ENCODE measurements at places on chromosomes 2 and 18.

DNA sequence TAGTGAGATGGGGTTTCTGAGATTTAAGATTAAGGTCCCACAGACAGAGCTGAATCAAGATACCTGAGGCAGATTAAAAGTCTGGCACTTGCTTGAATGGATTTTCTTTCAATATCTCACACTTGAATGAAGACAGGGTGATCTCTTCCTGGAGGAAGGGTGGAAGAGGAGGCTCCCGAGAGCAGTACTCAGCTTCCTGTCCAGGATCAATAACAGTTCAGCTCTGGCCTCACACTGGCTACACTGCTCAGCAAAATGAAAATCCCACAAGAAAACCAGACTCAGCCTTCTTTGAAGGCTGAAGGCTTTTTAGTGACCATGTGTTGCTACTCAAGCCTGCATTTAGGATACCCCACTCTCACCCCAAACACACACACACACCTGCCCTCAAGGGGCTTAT lies 11.1 kb downstream of the ARHGEF33 start:
- DNase-seq: no peak

DNA sequence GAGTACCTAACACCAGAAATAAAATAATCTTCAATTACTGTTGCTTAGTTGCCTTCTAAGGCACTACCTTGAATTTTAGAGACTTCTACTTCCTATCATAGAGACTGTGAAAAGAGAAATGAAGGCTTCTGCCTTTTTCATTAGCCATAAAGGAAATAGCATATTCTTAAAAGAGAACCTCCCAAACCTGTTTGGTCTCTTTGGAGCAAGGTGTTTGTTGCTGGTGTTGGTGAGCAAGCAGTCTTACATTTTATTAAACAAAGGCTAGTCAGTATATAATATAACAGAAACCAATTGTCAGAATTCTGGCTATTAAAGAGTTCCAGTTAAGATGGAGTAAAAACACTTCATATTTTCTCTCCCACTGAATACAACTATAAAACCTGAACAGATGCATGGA lies 116.4 kb downstream of the TAF4B start:
- no peak for DNase-seq

DNA sequence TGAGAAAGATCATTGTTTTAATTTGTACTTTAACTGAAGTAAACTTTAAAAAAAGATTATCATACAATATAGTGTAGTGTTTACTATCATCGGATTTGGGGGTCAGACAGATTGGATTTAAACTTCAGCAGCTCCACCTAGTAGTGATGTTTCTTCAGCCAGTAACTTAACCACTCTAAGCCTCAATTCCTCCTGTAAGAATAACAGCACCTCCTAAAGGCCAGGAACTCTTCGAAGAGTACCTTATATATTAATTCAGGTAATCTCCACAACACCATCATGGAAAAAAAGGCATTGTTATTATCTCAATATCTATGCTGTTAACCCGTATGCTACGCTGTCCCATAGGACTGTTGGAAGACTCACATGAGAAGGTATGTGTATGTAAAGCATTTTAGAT lies 69.0 kb upstream of the DLGAP1 start:
- DNase-seq: no peak

GRCh38 chr18:79695856-79696850 lies 16.6 kb downstream of the CTDP1 start:
- no peak for DNase-seq

DNA sequence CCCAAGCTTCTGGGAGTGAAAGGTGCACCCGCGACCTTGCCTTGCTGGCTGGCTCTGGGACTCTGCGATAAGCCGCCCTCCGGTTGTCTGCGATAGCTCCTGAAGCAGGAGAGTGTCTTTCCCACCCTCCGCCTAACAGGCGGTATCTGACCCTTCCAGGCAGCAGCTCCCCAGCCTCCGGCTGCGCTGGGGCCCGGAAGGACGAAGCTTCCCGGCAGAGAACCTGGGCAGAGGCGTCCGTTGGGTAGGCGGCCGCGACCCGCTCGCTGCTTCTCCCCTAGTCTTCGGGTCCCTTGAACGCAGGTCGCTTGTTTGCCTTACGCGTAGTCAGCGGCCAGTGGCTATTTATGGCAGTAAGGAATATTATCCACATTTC lies 446 bp upstream of the RHBDD1 start:
- DNase-seq: no peak

DNA sequence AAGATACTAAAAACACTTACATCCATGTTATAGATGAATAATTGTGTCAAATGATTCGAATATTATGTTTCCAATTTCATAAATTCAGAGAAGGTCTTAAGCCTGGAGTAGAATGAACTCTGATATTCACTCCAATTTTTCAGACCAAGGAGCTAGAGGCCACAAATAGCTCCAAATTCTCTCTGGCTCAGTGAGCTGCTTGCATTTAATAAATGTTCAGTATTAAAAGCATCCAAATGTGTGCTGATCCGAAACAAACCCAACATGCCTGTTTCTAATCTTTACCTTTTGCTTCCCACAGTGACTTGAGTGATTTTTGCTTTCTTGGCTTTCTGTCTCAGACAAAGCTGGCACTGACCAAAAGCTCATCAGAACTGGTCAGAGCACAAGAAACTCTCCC lies 291.4 kb downstream of the CCDC85A start:
- DNase-seq: no peak

DNA sequence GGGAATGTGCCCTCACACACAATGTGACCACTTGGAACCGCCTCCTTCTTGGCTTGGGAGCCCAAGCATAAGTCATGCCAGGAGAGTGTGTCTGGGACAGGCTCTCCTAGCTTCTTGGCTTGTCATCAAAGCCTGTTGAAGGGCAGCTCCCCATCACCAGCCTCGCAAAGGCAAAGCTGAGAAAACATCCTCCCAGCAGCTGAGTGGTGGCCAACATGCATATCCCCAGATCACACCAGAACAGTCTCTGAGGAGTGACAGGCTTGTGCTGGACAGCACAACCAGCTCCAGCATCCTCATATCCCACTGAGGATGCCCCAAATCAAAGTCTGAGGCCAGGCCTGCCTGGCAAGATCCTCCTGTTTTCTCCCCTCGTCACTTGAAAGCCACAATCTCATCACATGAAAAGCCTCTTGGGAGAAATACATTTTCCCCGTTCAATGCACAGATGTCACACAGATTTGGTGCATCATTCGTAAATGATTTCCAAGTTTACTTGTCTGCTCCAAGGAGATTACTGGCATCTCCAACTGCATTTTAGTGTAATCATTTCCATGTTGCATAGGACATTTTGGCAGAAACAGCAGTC lies 269.3 kb downstream of the TTC32 start:
- DNase-seq: no peak

DNA sequence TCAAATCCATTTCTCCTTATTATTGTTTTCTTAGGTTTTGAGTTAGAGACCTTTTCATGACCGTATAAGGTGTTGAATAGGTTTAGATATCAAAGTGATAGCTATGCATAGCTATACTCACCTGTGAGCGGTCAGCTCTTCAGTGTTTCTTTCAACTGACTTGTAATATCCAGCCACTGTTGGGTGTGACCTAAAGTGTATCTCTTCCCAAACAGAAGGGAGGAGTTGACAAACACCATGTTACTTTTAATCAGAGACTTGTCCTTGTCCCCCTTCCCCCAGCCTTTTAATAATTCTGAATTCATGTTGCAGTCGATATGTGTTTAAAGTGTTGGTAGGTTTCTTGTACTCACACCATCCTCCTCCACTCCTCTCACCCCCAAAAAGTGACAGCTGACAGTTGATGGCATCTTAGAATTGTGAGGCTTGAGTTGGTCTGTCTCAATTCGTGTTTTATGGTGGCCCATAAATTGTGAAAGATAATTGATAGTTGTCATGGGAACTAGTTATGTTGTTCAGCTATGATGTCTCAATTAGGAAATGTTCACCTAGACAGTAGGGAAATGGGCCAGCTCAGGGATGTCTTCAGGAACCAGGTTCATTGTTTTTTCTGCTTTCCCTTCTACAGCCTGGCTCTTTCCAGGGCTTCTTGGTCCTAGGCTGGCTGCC lies 12.0 kb downstream of the NEDD4L start:
- DNase-seq: no peak

DNA sequence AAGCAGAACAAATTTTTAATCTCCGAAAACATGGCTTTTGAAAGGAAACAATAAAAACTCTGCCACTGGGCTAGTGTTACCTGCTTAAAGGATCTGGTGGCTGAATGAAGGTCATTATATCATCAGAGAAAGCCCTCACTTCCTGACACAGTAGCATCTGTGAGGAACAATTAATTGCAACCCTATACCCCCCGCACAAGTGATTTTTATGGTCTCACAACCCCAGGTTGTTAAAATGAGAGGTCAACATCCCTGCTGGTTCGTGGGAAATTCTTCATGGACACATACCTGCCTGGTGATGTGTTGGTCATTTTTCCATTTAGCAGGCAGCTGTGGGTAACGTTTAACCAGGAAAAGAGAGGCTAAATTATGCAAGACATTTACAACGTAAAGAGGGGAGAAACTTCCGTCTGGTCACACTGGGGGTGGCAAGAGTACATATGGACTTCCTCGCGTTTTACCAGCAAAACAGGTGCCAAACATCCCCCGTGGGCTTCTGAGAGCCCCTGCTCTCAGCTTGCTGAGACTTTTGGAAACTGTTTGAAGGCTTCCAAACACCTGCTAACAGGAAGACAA lies 29.2 kb downstream of the NIFK start:
- no peak for DNase-seq

GRCh38 chr2:31246184-31246852 lies 12.4 kb downstream of the EHD3 start:
- DNase-seq: no peak

- no peak for DNase-seq
These were observed 43.5 kb upstream of the NPAS2 start for GRCh38 chr2:100776445-100776844.

GRCh38 chr2:109703077-109703476 lies 88.9 kb downstream of the SOWAHC start:
- no peak for DNase-seq

DNA sequence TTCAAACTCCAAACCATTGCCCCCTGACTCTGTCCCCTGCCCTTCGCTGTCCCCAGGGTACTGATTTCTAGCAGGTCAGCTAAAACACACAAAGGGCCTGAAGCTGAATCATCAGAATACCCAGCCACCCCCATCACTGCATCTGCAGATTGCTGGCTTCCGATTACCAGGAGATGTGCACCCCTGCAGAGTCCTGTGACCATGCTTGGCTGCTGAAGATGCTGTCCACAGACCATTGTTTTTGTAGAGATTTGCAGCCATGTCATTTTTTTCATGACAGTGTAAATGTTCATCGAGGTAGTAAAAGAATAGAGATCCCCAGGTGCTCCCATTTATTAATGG lies 463.3 kb downstream of the STK39 start:
- no peak for DNase-seq

- no peak for DNase-seq
These were observed 28.8 kb downstream of the ADCY3 start for GRCh38 chr2:24891201-24891600.

DNA sequence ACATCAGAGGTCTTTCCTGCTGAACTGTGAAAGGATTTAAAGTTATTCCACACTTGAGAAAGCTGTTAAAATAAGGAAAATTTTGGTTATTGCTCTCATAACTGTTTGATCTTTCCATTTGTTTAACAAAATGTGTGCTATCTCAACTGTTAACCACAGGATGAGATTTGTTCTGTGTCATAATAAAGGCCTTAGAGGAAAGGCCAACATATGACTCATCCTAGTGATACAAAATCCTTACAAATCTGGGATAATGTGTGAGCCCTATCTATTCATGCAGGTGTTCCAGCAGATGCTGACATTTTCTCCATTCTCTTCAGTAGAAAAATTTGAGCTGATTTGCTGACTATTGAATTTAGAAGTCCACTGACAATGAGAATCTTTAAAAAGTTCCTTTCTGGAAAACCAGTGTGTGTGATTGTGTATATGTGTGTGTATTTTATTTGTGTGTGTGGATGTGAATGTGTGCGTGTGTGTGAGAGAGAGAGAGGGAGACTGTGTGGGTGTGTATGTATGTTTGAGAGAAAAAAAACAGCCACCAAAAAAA lies 1111.9 kb upstream of the GYPC start:
- DNase-seq: no peak

DNA sequence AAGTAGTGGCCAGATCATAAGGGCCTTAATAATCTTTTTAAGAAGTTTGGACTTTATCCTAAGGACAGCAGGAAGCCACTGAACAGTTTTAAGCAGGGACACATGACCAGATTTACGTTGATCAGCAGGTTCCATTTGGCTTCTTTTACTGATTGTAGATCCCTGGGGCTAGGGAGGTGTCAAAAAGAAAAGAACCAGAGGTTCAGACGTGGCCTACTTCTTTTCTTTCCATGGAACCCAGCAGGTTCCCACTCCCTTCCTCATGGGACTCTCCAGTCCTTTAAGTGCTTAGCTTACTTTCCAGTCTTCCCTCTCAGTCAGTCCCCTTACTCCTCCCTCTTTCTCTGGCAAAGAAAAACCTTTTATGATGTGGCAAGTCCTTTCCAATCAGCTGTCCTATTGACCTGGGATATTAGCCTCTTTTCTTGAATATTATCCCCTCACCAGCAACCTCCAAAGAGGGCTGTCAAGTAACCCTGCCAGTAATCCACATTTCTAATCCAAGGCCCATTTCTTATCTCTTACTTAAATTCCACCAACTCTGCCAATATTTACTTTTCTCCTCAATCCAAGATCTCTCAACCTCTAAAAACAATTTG lies 33.5 kb downstream of the NHEJ1 start:
- no peak for DNase-seq

DNA sequence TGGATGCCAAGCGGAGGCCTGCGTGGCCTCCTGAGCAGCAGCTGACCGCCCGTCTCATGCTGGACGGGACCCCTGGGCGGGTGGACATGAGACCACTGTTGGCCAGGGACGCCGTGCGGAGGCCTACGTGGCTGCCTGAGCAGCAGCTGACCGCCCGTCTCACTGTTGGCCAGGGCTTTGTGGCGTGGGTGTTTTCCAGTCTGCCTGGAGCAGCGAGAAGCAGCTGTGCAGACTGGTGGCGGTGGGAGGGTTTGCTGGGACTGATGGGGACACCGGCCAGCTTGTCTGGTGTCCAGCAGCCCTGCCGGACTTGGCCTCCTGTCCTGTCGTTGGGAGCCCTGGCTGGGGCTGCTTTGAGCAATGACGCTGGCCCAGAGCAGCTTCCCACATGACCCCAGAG lies 5.8 kb upstream of the D2HGDH start:
- no peak for DNase-seq

GRCh38 chr2:159963700-159964099 lies 98.7 kb downstream of the PLA2R1 start:
- DNase-seq: no peak

DNA sequence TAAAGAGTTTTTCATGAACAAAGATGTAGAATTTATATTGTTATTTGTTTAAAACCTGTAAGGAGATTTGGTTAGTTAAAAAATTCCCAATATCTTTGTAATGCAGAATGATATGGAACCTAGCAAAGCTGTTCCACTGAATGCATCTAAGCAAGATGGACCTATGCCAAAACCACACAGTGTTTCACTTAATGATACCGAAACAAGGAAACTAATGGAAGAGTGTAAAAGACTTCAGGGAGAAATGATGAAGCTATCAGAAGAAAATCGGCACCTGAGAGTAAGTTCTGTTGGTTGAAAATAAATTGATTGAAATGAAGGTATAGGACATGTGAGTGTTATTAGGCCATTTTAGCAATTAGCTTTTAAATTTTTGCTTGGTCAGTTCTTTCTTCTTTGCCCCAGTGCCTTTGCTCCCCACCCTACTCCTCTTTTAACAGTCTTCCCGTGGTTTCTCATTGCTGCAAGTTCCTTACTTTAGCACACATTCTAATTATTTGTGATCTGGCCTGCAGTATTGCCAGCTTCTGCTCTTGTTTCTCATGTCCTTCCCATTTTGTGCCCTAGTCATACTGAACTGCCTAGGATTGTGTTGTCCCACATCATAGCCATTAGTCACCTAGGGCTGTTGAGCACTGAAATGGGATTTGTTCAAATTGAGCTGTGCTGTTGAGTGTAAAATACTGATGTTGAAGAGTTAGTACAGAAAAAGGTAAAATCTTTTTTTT lies 36.6 kb downstream of the VAPA start:
- no peak for DNase-seq
